T-cell (primary cell): ENCODE measurements at places on chromosomes 5 and 9. TPM values are rescaled to one million over a fixed set of nuclear protein-coding genes. Genes with fewer than 3 reads are reported as not detected.

C5orf58 gene
- not detected for total RNA-seq

SLC45A2 gene
- 0.20 TPM for total RNA-seq

F12 gene
- total RNA-seq: 0.28 TPM

DNA sequence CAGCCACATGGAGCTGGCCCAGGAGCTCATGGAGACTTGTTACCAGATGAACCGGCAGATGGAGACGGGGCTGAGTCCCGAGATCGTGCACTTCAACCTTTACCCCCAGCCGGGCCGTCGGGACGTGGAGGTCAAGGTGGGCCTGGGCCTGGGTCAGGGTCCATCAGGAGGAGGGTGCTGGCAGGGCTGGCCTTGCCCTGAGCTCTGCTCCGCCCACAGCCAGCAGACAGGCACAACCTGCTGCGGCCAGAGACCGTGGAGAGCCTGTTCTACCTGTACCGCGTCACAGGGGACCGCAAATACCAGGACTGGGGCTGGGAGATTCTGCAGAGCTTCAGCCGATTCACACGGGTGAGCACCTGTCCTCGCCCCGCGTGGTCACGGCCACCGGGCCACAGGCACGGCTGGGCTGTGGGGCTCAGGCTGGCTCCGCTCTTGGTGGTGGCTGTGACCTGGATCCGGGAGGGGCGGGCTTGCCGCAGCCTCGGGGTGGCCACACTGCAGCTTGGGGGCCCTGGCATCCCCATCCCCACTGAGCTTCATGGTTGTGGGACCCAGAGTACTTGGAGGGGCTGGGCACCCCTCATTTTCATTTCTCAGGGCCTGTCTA lies 7.1 kb downstream of the DPP7 start:
- DNase-seq: no peak

DNA sequence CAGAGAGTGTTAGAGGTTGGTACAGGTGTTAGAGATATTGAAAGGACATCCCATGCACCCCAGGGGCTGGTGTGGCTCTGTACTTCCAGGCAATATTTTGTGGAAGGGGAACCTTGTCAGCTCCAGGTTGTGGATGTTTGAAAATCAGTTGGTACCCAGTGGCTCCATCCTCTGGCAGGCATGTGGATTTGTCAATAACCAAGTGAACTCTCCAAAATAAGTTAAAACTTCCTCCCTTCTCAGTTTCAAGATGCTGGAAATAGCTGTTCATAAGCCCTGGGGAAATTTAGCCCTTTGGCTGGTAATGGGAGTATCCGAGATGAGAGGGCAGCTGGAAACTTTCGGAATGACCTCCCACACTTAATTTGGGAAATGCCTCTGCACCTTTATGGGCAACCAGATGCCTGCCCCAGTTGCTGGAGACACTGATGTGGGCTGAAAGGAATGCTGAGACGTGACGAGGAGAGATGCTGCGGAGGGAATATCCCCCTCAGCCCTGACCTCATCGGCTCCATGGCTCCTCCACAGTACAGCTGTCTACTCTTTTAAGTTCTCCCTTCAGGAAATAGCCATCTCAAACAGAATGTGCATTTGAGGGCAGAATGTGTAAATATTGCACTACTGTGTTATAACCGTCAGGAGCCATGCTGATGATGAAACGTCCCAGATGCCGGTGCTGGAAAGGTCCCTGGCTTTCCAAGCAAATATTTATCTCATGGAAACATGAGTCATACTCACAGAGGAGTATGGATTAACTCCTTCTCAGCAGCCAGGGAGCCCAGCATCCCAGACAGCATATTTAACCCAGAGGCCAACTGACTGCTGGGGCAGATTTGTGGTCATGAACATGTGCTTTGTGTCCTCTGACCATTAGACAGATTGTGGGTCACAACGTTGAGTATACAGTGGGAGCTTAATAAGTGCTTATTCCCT lies 29.5 kb downstream of the TGFBI start:
- no peak for DNase-seq

- no peak for DNase-seq
Observed at GRCh38 chr9:16026886-16027285, 474.0 kb downstream of the CCDC171 start.

GRCh38 chr5:124952566-124952965 lies 206.1 kb upstream of the ZNF608 start:
- DNase-seq: no peak

- DNase-seq: no peak
Observed at GRCh38 chr9:87671925-87672324, 54.0 kb upstream of the CTSL start.

- no peak for DNase-seq
Observed at GRCh38 chr9:103245369-103245768, 250.2 kb downstream of the CYLC2 start.

- no peak for DNase-seq
Observed at GRCh38 chr5:13930541-13931171, 13.8 kb downstream of the DNAH5 start.

GRCh38 chr9:111484572-111484894 lies 350 bp upstream of the ECPAS start:
- DNase-seq: no peak
